ENCODE measurements at places on chromosomes 6 and 20.

DNA sequence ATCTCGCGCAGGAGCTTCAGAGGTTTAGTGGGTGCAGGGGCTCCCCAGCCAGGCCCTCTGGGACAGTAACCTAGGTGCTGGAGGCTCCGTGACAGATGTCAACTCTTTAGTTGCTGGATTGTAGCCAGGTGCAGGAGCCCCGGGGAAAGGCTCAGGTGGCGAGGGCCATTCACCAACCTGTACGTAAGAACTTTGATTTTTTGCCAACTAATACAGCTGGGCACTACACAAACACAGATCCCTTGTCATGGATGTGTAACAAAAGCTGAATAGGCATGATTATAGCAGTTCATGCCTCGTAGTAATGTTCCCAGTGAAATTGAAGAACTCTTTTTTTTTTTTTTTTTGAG is 82.6 kb downstream of the CDC5L start:
- DNase-seq = no peak

GRCh38 chr6:89894169-89894568 is at the start of gene GJA10:
Gene GJA10 (plus strand): TSS chr6:89894469. CDS start chr6:89894469, 0 bp downstream.
- DNase-seq = no peak

- no peak for DNase-seq
Measured at GRCh38 chr20:24403406-24403805, 66.0 kb upstream of the SYNDIG1 start.

DNA sequence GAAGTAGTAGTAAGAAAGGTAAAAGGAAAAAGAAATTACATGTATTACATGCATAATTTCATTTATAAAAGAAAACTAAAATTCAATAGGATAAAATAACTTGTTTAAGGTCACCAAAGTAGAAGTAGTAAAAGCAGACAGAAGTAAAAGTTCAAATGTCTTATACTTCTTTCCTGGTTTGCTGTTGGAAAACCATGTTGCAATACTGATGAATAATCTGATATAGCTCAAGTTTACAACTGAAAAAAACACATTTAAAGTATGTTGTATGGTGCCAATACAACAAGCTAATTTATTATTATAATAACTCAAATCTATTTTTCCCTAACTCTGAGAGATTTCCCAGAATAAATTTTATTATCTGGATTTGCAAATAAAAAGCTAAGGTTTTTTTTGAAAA is 78.3 kb downstream of the PHIP start:
- no peak for DNase-seq

- DNase-seq = peak; percentile 24
Measured at GRCh38 chr6:150751296-150751695, 114.2 kb upstream of the MTHFD1L start.

DNA sequence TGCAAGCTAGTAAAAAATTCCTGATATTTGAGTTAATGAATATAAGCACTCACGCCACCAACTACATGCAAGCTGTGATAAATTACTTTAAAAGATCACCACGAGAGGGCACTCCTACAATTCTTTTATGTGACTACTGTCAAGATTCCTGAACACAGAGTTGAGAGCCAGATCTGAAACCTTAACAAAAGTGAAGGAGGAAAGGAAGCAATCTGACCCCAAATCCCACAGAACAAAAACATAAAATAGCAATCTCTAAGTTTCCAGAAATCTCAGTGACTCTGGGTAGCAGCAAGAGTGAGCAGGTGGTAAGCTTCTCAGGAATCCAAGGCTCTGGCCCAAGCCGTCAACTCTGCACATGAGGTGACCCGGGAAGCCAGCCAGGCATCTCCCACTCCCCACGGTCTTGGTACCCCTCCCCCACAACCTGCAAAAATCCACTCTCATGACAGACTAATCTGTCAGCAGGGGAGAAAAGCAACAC is 55.1 kb downstream of the STAU1 start:
- DNase-seq = peak; percentile 84

DNA sequence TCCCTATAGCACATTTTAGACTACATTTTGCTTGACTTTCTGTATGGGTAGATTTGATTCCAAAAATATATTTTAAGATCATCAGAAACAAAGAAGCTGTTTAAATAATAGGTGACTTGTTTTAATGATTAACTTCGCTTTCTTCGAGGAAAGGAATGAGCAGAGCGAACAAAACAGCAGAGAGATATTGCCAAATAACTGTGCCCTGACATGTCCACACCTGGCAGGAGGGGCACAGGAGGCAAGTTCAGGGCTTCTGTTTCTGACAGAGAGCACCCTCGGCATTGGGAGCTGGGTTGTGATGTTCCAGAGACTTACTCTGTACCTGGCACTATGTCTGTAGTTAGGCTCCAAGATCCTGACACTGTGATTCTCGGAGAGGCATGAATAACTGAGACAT is 155.7 kb upstream of the SASH1 start:
- DNase-seq = no peak

DNA sequence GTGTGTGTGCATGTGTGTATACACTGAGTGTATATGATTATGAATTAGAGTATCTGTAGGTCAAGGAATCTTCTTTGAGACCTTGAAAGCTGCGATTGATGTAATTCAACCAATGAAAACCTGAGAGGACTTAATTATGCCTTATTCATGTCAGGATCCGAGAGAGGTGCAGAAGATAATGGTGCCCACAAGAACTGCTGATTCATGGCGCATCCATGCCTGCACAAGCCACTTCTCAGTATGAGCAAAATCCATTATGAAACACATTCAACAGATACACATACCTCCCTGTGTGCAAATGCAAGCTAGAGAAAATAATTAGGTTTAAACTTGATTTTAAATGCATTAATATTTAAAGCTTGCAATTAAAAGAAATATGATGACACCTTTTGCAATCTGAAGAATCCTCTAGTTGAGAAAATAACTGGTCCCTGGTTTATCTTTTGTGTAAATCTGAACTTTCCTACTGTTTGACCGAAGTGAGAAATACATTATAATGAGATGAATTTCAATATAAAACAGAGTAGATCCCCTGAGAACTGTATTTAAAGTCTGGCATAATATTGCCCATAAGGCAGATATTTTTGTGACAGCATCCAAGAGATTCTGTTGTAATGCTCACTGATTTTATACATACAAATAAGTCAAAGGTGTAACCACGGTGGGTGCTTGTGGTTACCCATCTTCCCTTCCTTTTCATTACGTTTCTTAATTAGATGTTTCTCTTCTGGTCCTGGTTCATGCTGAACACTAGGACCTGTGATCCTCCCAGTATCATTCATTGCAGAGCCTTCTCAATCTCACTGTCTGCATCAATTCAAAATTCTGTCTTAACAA is 45.6 kb downstream of the LY86 start:
- no peak for DNase-seq

- no peak for DNase-seq
Measured at GRCh38 chr20:20666359-20666758, 46.1 kb downstream of the RALGAPA2 start.

- DNase-seq = no peak
Measured at GRCh38 chr20:11212272-11212671, 538.5 kb upstream of the JAG1 start.

DNA sequence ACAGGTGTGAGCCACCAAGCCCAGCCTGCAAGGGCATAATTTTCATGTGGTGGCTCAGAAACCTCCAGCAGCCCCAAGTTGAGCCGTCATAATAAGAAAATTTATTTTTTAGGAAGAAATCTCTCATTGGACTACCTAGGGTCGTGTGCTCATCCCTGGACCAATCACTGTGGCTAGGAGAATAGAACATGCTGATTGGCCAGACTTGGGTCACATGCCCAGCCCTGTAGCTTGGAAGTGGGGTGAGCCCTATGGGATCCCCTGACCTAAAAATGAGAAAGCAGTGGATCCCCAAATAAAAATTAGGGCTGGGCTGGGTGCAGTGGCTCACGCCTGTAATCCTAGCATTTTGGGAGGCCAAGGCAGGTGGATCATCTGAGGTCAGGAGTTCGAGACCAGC is 155.3 kb downstream of the ZNF217 start:
- no peak for DNase-seq

- DNase-seq = no peak
Measured at GRCh38 chr6:41715795-41716515, 19.5 kb downstream of the TFEB start.

GRCh38 chr6:45946352-45946751 is 69.3 kb downstream of the CLIC5 start:
- DNase-seq = no peak

DNA sequence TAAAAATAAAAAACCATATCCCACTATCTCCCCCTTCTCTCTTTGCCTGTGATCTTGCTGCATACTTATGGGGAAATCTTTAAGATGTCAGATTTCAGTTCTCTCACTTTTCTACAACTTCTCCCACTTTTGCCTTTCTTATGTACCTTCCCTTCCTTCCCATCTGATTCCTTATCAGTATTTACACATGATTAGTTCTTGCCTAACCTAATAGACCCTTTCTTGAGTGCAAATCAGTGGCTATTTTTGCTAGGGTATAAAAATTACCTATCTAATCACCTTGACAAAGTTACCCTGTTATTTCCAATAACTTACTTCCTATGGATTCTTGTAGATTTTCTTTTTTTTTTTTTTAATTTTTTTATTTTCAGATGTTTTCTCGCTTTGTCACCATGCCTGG is 75.7 kb downstream of the PTPRA start:
- no peak for DNase-seq

DNA sequence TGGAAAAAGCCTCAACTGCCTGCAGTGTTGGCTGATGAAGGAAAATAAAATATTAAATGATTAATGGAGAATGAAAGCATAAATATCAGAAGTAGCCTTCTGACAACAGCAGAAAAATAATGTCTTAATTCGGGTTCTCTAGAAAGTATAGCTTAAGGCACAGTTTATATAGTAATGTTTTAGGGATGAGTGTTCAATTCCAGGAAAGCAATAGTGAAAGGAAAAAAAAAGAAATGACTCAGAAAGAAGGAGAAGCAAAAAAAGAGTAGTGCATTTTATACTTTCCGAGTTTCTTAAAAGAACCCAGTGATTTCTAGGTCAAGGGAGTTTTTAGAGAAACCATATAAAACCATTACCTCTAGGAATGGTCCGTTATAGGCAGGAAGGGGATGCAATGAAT is 137.3 kb downstream of the HTR1B start:
- DNase-seq = no peak

DNA sequence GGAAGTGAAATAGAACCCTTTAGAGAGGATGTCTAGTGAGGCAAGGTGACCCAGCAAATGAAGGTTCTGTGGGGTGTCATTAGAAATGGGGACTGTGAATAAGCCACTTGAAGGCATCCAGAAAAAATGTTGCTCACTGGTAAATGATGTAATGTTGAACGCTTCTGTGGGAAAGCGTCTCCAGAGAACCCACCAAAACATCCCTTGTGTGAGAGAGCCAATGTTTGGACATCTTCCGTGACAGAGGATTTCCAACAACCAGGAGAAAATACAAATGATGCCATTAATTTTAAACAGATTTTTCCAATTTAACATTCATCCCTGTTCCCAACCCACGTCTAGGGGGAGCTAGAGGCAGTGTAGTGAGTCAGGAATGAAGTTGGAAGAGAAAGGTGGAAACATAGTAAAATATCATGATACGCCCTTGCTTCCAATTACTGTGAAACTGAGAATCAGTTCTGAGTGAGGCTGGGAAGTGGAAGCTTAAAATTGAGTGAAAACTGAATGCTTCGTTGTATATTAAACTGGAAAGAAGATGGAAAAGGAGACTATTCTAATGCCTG is 584.2 kb downstream of the CD109 start:
- DNase-seq = peak; percentile 6

DNA sequence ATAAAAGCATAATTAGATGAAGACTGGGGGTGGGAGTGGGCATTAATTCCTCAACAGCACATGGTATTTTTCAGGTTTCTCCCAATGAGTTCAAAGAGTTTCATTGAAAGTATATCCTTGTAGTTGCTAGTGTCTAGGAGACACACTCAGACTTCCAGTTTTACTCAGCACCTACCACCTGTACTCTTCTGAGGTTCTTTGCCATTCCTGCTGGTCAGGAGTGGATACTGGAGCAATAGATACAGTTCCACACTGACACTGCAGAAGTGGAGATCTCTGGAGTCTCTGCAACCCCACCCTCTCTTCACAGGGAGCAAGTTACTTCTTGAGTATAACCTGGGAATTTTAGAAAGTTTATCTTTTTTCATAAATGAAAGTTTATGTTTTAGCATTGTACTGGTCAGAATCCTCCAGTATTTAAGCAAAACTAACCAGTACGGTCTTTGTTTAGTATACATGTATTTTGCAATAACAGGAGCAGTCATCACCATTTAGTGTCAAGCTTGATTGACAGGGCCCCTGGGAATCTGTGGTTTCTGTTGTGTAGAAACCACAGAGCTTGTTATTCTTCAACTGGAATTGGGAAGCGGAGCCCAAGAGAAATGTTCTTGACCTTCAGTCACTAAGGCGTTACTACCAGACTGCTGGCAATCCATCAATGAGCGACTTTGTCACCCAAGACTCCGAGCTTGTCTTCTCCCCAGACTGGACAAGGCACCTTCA is 148.1 kb downstream of the ZDHHC14 start:
- no peak for DNase-seq

DNA sequence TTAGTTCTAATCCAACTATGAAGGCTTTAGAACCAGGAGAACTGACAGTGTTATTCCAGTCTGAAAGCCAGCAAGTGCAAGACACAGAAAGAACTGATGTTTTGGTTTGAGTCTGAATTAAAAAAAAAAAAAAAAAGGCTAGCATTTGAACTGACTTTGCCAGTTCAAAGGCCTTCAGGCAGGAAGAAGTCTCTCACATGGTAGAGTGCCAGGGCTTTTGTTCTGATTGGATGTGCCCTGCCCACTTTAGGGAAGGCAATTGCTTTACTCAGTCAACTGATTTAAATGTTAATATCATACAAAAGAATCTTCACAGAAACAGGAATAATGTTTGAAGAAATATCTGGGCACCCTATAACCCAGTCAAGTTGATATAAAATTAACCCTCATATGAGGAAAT is 212.2 kb downstream of the HIVEP2 start:
- no peak for DNase-seq

GRCh38 chr6:28383235-28384142 is 16.1 kb downstream of the ZSCAN12 start:
- peak; percentile 94 for DNase-seq

GRCh38 chr6:136149311-136149710 is 100.8 kb downstream of the MTFR2 start:
- no peak for DNase-seq

- DNase-seq = no peak
Measured at GRCh38 chr6:111952821-111953540, 79.7 kb upstream of the FYN start.
